ENCODE measurements at places on chromosomes 7 and 10.
A peak's percentile ranks its signal among the peaks of the same experiment; 100 is the strongest.

GRCh38 chr10:105149371-105149891, 508.3 kb downstream of the SORCS3 start:
- DNase-seq: no peak

GRCh38 chr7:6675807-6676405, 30.8 kb downstream of the ZNF12 start:
- DNase-seq: no peak

- no peak for DNase-seq
Observed at GRCh38 chr7:31995134-31995533, 75.1 kb downstream of the PDE1C start.

DNA sequence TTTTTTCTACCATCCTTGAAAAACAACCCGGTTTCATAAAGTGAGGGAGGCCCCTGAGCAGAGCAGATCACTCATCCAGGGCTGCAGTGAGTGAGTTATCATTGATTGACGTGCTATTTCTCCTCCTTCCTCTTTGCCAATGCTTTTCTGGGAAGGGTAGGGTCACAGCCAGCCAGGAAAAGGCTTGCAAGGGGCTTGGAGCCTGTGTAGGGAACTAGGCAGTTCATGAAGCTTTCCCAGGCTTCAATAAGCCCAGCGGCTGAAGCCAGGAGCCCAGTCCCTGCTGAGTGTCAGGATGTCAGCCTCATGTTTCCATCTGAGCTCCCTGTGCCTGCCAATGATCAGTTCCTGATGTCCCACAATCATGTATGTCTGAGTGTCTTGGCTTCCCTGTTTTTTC, 584.7 kb downstream of the GALNT17 start:
- no peak for DNase-seq

DNA sequence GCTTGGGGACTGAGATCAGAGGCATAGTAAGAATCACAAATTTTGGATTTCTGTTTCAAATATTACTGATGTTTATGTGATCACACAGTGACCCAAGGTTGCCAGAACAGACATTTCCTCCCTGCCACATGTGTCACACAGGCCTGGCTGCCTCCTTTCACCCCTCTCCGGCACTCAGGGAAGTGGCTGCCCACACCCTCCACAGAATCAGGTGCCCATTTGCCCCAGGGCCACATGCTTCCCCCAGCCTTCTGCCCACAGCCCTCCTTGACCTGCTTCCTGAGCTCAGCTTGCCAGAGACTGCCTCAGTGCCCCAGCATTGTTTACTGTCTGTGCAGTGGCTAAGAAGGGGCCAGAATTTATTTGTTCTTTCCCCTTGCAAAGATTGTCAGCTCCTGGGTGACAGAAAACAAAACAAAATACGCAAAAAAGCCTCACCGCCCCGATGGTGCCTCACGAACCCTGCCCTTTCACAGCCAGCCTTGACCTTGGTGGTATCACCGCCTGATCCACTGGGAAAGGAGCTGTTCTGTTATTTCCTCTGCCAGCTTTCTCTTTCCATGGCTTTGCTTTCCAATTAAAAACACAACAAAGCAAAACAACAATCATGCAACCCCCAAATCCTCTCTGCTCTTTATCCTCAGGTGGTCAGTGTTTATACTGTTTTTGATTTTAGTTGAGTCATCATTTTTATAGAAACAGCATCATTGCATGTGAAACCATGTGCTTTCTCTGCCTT, 52.8 kb downstream of the CHN2 start:
- no peak for DNase-seq

GRCh38 chr10:43340619-43341018, 30.8 kb upstream of the FXYD4 start:
- no peak for DNase-seq

DNA sequence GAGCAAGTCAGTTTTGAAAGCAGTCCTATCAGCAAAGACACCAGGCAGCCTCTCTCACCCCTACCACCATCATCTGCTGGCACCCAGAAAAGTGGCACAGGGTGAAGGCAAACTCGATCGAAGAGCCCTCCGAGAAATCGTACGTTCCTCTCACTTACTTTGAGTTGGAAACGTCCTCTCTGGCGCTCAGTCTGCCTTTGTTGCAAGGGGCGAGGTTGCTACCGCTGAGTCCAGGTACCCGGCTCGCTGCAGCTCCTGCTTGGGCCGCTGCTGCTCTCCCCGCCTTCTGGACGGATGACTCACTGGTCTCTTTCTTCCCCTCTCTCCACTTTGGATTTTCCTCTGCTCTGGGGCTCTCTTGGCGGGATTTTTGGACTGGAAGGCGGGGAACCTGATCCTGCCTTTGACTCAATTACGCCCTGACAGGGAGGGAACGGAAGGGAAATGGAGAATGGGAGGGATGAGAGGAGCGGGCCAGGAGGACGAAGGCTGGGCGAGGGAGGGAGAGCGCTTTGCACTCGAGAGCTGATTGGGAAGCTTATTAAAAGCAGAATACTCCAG, at the start of gene PTN:
TSS of gene PTN (minus strand) at position 453 of the 561 bp plus-strand sequence. CDS start 88,760 bp downstream, outside the sequence.
- DNase-seq: no peak

DNA sequence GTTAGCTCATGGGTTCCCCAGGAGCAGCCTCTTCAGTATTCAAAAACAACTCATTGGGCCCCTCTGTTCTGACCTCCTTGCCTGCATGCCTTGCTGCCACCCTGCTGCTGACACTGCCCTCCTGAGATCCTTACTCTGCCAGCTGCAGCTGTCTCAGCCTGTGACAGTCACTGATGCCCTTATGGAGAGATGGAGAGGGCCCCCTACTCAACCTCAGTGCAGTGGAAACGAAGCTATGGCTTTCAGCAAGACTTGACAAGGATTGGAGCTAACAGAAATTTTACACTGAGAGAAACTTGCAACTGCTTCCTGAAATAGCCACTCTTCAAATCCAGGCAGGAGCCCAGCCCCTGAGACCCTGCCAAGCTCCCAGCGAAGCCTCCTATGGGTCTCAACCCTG, 678.3 kb upstream of the C7orf33 start:
- DNase-seq: no peak

DNA sequence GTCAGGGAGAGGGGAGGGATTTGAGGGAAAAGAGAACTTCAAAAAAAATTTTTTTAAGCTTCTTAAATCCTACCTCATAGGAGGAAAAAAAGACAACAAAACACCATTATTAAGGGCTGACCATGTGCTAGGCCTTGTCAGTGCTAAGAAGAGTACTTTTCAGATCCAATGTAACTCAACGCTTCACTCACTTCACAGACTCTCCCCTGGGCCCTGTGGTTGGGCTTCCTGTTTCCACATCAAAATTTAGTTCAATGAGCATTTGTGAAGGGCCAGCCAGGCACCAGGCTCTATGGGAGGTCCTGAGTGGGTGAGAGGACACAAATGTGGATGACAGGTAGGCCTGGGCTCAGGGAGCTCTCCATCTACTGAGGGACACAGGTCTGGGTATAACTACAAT, 249.8 kb downstream of the PTEN start:
- no peak for DNase-seq

DNA sequence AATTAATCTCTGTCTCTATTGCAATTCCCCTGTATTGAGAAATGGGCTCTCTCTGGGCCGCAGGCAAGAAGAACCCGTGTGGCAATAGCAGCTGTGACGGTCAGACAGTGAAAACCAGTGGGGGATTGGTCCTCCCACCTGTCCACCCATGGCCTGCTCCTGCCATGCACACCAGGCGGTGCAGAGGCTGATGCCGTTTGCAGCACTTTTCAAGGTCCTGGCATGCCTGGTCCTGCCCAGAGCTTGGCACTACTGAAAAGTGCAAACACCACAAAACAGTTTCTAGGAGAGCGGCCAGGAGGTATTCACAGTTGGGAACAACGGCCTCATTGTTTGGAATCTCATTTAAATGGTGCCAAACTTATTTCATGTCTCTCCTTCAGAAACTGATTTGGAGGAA, 41.5 kb downstream of the PSPH start:
- DNase-seq: peak; percentile 75

DNA sequence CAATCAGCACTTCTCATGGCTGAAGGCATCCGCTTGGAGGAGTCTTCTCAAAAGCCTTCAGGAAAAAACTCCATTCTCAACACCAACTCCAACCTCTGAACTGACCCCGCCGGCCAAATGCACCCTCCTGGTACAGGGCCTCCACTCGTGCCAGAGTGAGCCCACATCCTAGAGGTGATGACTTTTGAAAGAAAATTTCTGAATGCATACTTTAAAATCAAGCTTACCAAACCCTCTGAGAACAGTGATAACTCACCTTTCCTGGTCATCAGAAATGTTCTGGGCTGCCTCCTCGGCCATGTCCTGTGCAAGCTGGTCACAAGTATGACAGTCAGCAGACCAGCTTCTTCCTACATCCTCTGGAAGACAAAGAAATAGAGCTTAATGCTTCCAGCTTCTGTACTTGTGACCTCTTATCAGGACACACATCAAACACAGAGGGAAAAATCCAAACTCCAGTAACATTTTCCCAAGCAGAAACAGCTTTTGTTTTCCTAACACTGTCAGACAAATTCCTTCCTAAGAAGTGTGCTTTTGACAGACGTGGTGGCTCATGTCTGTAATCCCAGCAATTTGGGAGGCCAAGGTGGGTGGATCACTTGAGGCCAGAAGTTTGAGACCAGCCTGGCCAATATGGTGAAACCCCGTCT, at the start of gene PKD1L1:
TSS of gene PKD1L1 (minus strand) at position 326 of the 650 bp plus-strand sequence. CDS start at position 300, 26 bp downstream.
- DNase-seq: no peak
